ENCODE measurements at places on chromosomes 6 and 20.

- DNase-seq = no peak
Measured at GRCh38 chr6:159788276-159788675, 1.1 kb downstream of the TCP1 start.

- no peak for DNase-seq
Measured at GRCh38 chr6:14464055-14464454, 346.5 kb downstream of the CD83 start.

- DNase-seq = no peak
Measured at GRCh38 chr6:30645989-30646388, 944 bp upstream of the C6orf136 start.

GRCh38 chr6:167112421-167112820 lies 10.5 kb upstream of the CCR6 start:
- no peak for DNase-seq

GRCh38 chr6:141877275-141877983 lies 255.3 kb upstream of the GJE1 start:
- no peak for DNase-seq

GRCh38 chr6:149234051-149234962 lies 83.2 kb upstream of the TAB2 start:
- DNase-seq = no peak

GRCh38 chr6:97294451-97294850 lies 11.4 kb upstream of the MMS22L start:
- DNase-seq = no peak
